ENCODE measurements at places on chromosomes 7 and 10.

DNA sequence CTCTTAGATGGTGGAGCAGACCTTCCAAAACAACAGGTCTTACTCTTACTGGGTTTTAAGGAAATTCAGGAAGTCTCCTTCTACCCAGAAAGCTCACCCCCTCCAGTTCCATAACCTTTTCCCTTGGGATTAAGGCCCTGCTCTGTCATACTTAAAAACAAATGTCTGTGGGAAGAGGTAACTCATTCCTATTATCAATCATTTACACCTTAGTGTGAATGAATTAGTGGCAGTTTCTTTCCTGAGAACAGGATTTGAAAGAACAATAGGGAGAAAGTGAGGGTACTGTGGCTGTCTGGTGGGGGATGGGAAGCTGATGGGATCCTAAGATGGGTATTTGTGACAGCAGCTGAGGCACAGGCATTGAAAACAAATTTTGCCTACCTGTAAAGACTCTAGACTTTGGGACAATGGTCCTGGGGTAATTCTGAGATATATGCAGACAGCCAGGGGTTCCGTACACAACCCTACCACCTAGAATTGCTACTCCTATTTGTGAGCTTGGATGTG is 22.2 kb upstream of the PDLIM1 start:
- no peak for DNase-seq

- DNase-seq: no peak
Observed at GRCh38 chr10:92177546-92177945, 113.3 kb downstream of the CPEB3 start.

GRCh38 chr10:21791276-21791675 is 212.3 kb downstream of the DNAJC1 start:
- no peak for DNase-seq

DNA sequence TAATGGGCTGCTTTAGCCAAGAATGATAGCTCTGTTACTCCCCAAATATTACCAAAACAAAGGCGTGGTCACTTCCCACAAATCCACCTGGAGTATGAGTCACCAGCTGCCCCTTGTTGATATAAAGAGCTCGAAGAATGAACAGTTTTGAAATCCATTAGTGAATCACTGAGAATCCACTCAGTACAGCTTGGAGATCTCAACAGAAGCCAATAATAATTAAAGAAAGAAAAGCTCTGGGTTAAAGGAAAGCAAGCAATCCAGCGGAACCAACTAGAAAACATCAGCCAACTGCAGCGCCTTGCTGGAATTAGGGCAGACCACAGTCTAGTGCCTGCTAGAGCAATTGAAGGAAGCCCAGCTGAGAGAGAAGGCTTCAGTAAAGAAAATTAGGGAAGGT is 576.0 kb upstream of the C7orf33 start:
- no peak for DNase-seq

DNA sequence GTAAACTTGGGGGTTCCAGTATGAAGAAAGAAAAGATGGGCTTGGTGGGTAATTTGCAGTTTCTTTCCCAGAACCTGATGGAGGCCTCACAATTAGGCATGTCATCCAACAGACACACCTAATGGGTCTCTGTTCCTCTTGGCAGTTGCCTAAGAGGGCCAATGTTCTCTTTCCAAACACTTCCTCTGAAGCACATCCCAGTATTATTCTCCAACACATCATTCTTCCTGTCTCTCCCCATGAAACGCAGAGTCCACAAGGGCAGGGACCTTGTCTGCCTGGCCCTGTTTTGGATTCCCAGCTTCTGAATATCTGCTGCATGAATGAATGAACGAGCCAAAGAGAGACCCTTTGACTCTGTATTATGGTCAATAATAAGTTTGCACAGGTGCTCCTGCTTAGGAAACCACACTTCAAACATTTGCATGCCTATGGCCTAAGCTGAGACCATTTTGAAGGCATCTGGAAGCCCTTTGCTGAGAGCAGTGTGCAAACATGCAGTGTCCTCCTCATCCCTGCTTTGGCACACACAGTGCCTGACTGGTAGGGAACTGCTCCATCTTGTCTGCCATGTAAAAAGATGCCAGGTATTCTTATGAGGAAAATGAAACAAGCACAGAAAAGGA is 100.9 kb upstream of the CHST15 start:
- no peak for DNase-seq

GRCh38 chr7:100156331-100157068 is 2.0 kb downstream of the TRAPPC14 start:
- peak; percentile 80 for DNase-seq

DNA sequence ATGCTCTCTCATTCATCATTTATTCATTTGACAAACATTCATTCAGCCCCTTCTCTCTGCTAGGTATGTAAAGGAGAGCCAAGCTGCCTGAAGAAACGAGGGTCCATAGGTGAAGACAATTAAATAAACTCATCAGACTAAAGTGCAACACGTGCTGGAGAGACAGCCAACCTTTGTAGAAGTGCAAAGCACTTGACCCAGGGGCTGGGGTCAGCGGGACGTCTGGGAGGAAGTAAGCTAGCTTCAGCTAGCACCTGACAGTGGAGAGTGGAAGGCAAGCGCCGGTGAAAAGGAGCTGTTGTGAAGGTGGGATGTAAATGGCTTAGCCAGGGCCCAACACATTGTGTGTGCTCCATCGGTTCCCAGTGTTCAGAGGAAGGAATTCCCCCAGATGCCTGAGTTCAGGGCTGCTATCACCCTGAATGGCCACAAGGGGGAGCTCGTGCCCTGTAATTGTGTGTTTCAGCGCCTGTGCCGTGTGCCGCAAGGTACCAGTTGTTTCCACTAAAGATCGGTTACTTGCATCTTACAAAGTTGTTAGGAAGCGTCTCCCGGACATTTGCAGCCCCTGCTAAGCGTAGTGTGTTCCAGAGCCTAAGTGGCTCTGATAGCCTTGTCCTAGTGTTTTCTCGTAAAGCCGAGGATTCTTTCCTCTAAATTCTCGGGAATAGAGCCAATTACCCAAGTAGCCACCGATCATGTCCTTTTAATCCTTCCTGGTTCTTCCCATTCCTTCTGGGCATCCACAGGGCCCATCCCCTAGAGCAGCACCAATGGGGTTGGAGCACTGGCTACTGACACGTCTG is 30.6 kb downstream of the TLX1 start:
- DNase-seq: peak; percentile 88

DNA sequence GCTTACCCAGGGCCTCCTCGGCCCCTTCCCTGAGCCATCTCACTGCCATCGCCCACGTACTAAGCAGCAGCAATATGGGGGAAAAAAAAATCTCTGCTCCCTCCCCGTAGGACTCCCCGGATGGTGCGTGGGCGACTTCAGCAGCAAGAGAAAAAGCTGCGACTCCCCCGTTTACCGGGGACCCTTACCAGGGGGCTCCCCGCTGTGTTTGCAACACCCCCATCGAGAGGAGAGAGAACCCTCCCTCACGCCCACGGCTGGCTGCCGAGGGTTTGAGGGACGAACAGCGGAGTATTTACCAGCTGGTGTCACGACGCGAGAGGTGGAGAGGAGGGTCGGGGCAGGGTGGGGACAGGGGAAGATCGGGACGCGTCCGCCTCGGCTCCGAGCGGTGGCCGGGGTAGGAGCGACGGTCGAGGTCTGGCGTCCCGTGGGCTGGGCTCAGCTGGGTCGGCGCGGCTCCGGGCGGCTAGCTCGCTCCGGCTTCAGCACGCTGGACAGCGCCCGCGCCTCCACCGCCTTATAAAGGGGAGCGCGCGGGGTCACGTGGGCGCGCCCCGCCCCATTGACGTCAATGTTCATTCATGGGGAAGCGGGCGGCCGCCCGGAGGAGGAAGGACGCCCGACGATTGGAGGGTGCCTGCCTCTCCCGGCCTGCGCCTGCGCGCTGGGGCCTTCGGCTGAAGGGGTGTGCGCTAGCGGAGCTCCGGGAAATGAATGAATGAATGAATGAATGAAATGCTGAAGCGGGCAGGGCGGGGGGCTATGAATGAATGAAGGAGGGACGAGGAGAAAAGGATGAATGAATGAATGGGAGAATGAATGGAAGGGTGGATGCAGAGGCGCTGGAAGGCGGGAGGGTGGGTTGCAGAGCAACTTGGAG is at the start of gene VGF:
TSS of gene VGF (minus strand) at position 495 of the 883 bp plus-strand sequence. CDS start 726 bp downstream, outside the sequence.
- DNase-seq: peak; percentile 99

DNA sequence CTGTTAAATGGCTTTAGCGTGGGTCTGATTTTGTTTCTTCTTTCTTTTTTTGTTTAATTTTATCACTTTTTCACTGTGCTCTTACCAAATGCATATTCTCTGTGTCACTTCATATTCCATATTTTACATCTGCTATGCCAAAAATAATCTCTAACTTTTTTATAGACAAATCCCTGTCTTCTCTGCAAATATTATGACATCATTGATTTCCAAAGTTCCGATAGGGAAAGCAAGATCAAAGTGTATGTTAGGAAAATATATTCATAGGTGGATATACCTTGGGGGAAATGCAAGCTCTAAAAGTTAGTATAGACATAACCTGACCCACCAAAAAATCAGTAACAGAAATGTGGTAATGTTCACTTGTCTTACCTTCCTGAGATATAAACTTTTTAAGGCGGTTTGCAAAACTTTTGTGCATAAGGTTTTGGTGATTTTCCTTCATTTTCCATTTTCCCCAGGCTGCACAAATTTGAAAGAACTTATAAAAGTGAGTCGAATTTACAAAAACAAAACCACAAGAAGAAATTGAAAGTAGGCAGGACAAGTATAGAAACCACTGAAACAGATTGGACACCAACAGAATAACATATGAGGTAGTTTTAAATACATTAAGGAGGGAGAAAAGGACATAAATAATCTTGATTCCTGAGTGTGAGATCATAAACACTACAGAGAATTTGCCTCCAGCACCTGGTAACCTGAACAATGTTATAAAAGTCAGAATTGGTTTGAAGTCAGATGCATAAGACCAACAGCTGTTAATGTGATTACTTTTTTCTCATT is 63.1 kb upstream of the TFEC start:
- DNase-seq: no peak

DNA sequence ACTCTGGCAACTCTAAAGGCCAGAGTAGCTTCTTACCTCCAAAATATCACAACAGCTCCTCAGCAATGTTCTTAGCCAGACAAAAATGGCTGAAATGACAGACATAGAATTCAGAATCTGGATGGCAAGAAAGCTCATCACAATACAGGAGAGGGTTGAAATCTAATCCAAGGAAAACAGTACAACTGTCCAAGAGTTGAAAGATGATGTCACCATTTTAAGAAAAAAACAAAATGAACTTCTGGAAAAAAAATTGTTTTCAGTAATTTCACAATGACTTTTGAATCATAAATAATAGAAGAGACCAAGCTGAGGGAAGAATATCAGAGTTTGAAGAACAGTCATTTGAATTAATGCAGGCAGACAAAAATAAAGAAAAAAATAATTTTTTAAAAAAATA is 479.5 kb downstream of the ZWINT start:
- no peak for DNase-seq

DNA sequence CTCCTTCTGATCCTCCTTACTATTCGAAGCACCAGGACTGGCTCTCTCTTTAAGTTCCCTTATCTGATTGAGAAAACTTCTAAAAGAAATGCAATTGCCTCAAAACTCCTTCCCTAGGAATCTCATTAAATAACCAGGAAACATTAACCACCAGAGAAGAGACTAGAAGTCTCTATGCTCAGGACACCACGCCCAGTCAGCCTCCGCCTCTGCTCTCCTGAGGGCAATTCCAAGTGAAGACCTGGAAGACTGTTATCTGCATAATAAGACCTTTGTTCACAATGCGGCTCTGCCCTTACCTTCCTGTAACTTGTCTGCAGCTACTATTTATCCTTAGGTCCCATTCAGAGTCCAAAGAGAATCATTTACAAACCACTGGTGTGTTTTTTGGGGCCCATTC is 78.8 kb downstream of the ELMO1 start:
- DNase-seq: no peak

- no peak for DNase-seq
Observed at GRCh38 chr7:86863452-86863851, 196.0 kb downstream of the ELAPOR2 start.

- DNase-seq: peak; percentile 35
Observed at GRCh38 chr10:14761372-14761771, 13.3 kb downstream of the FAM107B start.

GRCh38 chr7:2665359-2665791 is 22.6 kb upstream of the AMZ1 start:
- no peak for DNase-seq

DNA sequence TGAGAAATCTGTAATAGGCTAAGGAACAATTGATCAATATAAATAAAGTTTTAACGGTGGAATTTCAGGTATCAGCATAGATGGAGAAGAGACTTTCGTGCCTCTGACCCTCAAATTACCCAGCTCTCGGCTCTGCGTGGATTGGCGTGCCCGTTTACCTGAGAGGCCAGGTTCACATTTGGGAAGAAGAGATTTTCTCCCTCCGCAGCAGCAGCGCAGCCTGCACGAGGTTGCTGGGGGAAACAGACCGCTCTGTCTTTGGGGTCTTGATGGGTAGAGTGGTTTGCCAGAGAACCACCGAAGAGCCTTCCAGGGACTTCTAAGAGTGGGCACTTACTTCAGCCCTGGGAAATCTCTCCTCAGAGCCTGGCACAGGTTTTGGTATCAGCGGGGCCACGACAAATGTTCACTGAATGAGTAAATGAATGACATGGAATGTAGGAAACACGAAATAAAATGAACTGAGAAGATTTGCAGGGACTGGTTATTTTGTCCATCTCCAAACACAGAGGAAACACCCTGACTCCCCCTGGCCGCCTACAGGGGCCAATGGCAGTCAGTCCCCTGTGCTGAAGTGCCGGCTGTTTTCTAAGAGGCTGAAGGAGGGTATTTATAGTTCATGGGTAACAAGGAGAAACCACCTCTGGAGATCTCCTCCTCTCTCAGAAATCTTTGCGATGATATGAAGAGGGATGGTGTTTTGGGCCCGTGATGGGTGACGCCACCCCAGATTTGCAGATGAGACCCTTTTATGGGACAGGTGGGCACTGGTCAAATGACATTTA is 338.5 kb downstream of the ADARB2 start:
- DNase-seq: no peak

DNA sequence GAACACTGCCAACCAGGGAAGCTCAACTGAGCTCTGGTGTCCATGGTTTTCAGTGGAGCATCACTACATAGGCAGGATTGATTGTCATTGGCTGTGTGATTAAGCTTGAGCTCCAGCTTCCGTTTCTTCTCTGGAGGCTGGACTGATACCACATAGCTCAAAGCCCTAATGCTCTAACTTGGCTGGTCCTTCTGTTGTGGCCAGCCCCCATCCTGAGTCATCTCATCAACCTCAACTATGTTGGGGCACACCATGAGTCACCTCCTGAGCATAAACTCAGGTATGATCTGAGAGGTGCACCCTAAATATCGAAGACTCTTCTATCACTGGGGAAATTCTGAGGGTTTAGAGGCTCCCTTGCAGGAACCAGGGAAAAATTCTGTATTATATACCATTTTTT is 114.5 kb upstream of the INHBA start:
- DNase-seq: no peak

GRCh38 chr7:42070068-42070467 is 166.9 kb downstream of the GLI3 start:
- DNase-seq: no peak

DNA sequence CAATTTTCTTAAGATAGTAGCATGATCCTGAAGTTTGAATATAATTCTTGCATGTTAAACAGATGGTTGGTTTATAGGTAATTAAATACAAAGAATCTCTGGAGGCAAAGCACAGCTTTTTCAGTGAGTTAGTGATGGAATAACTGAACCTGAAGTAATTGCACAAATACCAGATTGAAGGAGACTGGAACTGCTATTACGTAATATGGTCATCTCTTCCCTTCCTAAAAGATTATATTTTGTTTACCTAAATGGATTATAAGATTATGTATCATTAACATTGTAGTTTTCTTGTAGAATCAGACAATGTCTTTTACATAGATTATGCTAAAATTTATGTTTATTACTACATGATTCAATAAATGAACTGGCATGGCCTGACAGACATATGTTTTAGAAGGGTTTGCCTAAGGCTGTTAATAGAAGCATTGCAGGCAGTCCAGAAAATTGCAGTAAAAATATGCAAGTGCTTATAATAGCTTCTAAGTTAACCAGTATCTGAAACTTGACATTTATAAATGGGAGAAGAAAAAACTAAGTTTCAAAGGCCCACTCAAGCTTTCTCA is 35.8 kb upstream of the GPR37 start:
- DNase-seq: no peak

Measured in suppressor macrophage treated with lipopolysaccharide for 1 hour (primary cell).